ENCODE measurements at places on chromosomes 12 and 14. TPM values are rescaled to one million over a fixed set of nuclear protein-coding genes. Genes with fewer than 3 reads are reported as not detected.

Gene PAPLN
- total RNA-seq: 0.08 TPM

Gene TAS2R30
- 4.5 TPM for total RNA-seq

Gene POTEM
- not detected for total RNA-seq

Gene CD163L1
- not detected for total RNA-seq

Gene TSPAN19
- not detected for total RNA-seq

Gene A2ML1
- not detected for total RNA-seq

Gene DPPA3
- total RNA-seq: not detected

Gene TMPRSS12
- not detected for total RNA-seq

Gene ESRRB
- total RNA-seq: not detected

Gene KCNC2
- not detected for total RNA-seq

Gene TROAP
- total RNA-seq: not detected

Gene RASAL1
- total RNA-seq: 1.6 TPM

Gene NXPH4
- not detected for total RNA-seq

Gene RAN
- 266 TPM for total RNA-seq

DNA sequence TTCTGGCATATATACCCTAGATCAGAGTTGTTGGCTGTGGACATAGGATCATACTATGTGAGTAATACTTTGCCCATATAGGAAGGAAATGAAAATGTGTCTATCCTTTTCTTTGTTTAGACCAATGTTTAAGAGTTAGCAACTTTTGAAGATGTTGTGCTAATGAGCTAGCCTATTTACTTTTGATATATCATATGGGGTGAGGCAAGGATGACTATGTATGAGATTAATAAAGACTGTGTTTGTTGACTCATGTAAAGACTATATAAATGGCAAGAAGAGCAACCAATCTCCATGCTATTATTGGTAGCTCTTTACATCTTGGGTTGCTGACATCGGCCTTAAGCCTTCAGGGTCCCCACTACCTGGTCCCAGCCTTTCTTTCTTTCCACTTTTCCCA lies 289.4 kb downstream of the CCDC91 start:
- no peak overlapping the region for H3K4me3 ChIP-seq
- H3K4me1 ChIP-seq: no peaks in the 10 kb centered on the region
- H3K27me3 ChIP-seq: no peaks in the 10 kb centered on the region
- no peaks in the 10 kb centered on the region for H3K36me3 ChIP-seq
- H3K27ac ChIP-seq: no peak overlapping the region
- no peak for DNase-seq

- DNase-seq: no peak
- no peaks in the 10 kb centered on the region for H3K36me3 ChIP-seq
- no peaks in the 10 kb centered on the region for H3K27me3 ChIP-seq
Measured at GRCh38 chr14:92460916-92461579, 52.5 kb upstream of the RIN3 start.

GRCh38 chr12:104175726-104176247 lies 37.8 kb upstream of the NFYB start:
- H3K36me3 ChIP-seq: no peaks in the 10 kb centered on the region
- DNase-seq: no peak
- no peaks in the 10 kb centered on the region for H3K4me1 ChIP-seq
- no peaks in the 10 kb centered on the region for H3K27me3 ChIP-seq
- H3K27ac ChIP-seq: no peak overlapping the region

DNA sequence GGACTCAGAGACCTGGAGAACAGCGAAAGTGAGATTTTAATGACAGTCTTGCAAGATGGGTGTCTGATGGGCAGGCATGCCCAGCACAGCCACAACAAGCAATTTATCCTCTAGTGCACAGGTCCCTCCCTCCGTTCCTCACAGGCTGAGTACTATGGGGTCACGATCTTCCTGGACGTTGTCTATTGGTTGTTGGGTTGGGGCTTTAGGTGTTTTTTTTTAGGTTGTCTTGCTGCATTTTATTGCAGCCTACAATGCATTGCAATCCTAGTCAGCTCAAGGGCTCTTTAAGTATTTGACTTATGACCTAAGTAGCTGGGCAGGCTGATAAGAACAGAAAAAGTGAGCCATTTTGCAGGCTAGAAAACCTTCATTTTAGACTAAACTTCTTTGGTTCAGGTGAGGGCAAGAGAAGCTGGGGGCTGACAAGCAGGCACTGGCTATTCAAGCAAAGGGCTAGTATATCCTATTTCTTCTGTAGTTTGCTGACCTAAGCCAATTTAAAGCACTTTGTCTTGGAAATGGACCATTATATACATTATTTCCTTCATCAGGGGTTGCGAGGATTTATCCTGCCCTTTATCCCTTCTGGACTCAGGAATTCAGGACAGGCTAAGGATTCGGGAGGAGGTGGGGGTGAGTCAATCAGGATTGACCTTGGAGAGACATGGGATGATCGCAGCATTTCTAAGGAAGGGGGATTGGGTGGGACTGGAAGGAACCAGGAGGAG lies 6.0 kb downstream of the KRT7 start:
- no peak overlapping the region for H3K4me3 ChIP-seq
- no peaks in the 10 kb centered on the region for H3K27me3 ChIP-seq
- DNase-seq: no peak
- H3K4me1 ChIP-seq: peaks cover 5% of the 10 kb centered on the region
- H3K27ac ChIP-seq: no peak overlapping the region

DNA sequence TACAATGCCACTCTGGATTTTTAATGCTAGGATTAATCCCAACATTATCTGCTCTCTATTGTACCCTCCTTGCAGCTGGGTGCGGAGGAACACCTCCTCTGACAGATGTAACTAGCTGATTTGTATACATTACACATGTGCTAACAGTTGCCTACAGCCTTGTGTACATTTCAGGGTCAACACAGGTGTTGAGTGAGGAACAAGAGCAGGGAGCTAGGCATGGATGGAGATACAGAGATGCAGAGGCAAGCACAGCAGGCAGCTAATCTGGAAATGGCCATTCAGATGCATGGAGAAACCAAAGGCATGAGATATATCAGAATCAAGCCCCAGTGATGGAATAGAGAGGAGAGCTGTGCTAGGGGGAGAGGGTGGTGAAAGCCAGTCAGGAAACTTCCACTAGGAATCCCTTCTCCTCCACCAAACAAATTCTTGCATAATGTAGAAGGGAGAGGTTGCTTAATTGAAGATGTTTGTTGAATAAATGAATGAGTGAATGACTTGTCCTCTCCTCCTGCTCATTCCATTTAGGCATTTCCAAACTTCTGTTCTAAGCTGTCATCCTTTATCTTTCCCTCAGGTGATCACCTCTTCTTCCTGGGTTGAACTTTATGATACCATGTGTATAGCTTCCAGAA lies 313.2 kb downstream of the ATP23 start:
- H3K36me3 ChIP-seq: no peaks in the 10 kb centered on the region
- no peak for DNase-seq
- H3K27ac ChIP-seq: no peak overlapping the region
- H3K4me3 ChIP-seq: no peak overlapping the region
- H3K4me1 ChIP-seq: no peaks in the 10 kb centered on the region

GRCh38 chr12:96870946-96871345 lies 36.1 kb upstream of the NEDD1 start:
- H3K4me1 ChIP-seq: no peaks in the 10 kb centered on the region
- H3K27ac ChIP-seq: no peak overlapping the region
- DNase-seq: no peak
- no peaks in the 10 kb centered on the region for H3K36me3 ChIP-seq

- H3K27me3 ChIP-seq: no peaks in the 10 kb centered on the region
- peaks cover 55% of the 10 kb centered on the region for H3K36me3 ChIP-seq
- H3K4me3 ChIP-seq: no peak overlapping the region
- DNase-seq: no peak
Measured at GRCh38 chr14:61547186-61548069, 147.9 kb upstream of the HIF1A start.

GRCh38 chr14:55122440-55122986 lies 6.5 kb upstream of the LGALS3 start:
- no peaks in the 10 kb centered on the region for H3K27me3 ChIP-seq
- H3K27ac ChIP-seq: no peak overlapping the region
- H3K4me3 ChIP-seq: no peak overlapping the region
- H3K4me1 ChIP-seq: no peaks in the 10 kb centered on the region

DNA sequence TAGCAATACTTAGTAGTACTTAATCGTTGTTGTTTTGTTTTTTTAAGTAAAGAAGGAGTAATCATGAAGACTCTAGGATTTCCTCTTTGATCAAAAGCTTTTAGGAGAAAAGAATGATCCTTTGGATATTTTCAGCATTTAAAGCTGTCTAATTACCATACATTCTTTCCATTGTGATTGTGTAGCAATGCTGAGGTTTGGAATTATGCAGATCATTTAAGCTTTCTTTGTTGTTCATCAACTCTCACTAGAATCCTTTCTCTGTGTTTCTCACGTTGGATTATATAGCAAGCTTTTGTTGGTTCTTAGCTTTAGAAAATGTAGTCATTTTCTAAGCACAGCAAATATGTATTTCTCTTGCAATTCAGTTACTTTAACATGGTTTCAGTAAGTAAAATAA lies 25.8 kb downstream of the CCDC91 start:
- no peak for DNase-seq
- H3K27me3 ChIP-seq: no peaks in the 10 kb centered on the region
- no peak overlapping the region for H3K4me3 ChIP-seq
- H3K27ac ChIP-seq: no peak overlapping the region
- H3K4me1 ChIP-seq: peaks cover 12% of the 10 kb centered on the region

DNA sequence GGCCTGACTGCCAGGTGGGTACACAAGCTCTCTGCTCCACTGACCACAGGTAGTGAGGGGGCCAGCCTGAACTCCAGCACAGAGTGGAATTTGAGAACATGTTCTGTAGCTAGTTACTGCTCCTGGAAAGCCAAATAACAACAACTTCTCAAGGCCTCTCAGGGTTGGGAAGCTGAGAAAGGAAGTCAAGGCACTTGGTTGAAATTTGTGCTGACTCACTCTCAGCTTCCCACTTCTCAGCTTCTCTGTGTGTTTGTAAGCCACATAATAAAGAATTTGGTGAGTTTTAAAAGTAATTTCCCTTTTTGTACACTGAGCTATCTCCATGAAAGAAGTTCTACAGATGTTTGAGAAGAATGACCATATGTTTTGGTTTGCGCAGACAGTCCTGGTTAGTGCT lies 234.9 kb downstream of the KTN1 start:
- H3K4me1 ChIP-seq: no peaks in the 10 kb centered on the region
- no peak for DNase-seq
- H3K4me3 ChIP-seq: no peak overlapping the region
- no peaks in the 10 kb centered on the region for H3K27me3 ChIP-seq

GRCh38 chr14:41570415-41571155 lies 36.1 kb upstream of the LRFN5 start:
- no peak overlapping the region for H3K4me3 ChIP-seq
- H3K27me3 ChIP-seq: no peaks in the 10 kb centered on the region
- no peak for DNase-seq

GRCh38 chr14:81312289-81312876 lies 87.7 kb downstream of the STON2 start:
- no peaks in the 10 kb centered on the region for H3K27me3 ChIP-seq
- no peak for DNase-seq

DNA sequence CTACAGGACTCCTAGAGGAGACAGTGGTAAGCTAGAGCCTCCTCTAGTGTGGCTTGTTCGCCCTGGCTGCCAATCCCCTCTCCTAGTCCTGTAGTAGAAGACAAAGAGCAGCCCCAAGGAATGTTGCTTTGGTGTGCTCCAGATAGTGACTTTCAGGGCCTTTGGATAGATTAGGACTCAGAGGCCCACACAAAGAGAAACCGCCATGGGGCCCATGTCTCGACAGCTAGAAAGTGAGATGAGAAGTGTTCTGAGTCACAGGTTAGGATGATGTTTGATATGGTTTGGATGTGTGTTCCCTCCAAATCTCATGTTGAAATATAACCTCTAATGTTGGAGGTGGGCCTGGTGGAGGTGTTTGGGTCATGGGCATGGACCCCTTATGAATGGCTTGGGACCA lies 51.8 kb upstream of the JDP2 start:
- no peaks in the 10 kb centered on the region for H3K27me3 ChIP-seq
- no peak for DNase-seq
- no peak overlapping the region for H3K27ac ChIP-seq
- no peaks in the 10 kb centered on the region for H3K36me3 ChIP-seq
- no peak overlapping the region for H3K4me3 ChIP-seq
- no peaks in the 10 kb centered on the region for H3K4me1 ChIP-seq

GRCh38 chr14:72518809-72519377 lies 375.0 kb downstream of the DPF3 start:
- no peak overlapping the region for H3K4me3 ChIP-seq
- peaks cover 36% of the 10 kb centered on the region for H3K4me1 ChIP-seq
- no peak for DNase-seq
- H3K36me3 ChIP-seq: no peaks in the 10 kb centered on the region

DNA sequence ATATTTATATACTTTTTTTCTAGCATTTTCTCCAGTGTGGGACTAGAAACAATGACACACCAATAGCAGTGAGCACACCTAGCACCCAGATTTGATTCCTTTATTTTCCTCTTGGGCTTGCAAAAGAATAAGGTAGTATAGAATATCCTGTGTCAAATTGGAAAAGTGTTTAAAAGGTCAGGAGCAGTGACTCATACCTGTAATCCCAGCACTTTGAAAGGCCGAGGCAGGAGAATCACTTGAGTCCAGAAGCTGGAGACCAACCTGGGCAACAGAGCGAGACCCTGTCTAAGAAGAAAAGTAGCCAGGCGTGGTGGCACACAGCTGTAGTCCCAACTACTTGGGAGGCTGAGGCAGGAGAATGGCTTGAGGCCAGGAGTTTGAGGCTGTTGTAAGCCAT lies 53.8 kb upstream of the SGPP1 start:
- H3K27me3 ChIP-seq: no peaks in the 10 kb centered on the region
- no peaks in the 10 kb centered on the region for H3K4me1 ChIP-seq
- H3K36me3 ChIP-seq: no peaks in the 10 kb centered on the region

DNA sequence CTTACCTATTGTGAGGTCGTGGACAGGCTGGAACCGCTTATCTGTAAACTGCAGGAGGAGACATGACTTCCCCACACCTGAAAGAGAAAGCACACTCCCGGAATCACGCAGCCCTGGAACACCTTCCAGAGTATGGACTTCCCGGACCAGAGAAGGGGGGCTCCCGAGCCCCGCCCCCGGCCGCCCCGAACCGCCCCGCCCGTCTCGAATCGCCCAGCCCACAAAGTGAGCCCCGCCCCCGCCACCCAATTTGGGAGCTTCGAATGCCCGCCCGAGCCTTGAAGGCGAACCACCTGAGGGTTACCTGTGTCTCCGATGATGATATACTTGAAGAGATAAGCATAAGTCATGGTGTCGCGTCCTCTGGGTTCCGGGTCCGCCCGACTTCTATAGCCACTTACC lies 235 bp downstream of the RAB2B start:
- H3K4me1 ChIP-seq: peaks cover 21% of the 10 kb centered on the region
- H3K4me3 ChIP-seq: peak overlapping the region; percentile 99
- H3K27me3 ChIP-seq: no peaks in the 10 kb centered on the region
- no peaks in the 10 kb centered on the region for H3K36me3 ChIP-seq

DNA sequence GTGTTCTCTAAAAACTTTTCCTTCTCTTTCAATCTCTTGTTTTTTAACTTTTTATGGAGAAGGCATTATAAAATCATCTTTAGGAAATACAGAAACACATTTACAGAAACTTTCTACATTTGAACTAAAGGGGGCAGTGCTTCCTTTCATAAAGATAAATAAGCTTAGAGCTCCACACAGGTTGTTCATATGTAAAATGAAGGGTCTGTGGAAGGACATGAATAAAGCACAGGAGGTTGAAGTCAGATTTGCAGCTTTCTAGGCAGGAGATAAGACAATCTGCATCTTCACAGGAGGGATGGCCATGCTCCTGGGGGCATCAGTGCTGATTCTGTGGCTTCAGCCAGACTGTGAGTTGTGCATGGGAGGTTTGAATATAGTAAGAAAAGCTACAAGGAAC lies 426.0 kb downstream of the DAD1 start:
- no peak overlapping the region for H3K27ac ChIP-seq
- no peak for DNase-seq
- H3K4me1 ChIP-seq: no peaks in the 10 kb centered on the region
- no peaks in the 10 kb centered on the region for H3K36me3 ChIP-seq
